ENCODE measurements at places on chromosomes 4 and X. TPM values are rescaled to one million over a fixed set of nuclear protein-coding genes. Genes with fewer than 3 reads are reported as not detected.

- DNase-seq: no peak
These were observed 119.7 kb upstream of the NWD2 start for GRCh38 chr4:37124800-37125199.

DNA sequence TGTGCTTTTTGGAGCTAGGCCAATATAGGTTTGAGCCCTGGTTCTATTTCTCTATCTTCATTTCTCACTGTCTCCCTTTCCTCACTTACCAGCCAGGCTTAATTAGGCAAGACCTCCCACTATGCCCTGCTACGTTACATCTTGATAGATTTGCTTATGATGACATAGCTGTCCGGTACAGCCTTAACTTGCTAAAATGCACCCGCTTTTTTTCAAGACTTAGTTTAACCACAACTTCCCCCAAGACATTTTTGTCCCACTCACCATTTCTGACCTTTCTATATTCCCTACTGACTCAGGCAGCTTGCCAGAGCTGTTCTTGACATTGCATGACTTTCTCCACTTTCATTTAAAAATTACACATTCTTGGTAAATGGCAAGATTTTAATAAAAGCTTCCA lies 152.6 kb downstream of the MID1 start:
- DNase-seq: no peak

DNA sequence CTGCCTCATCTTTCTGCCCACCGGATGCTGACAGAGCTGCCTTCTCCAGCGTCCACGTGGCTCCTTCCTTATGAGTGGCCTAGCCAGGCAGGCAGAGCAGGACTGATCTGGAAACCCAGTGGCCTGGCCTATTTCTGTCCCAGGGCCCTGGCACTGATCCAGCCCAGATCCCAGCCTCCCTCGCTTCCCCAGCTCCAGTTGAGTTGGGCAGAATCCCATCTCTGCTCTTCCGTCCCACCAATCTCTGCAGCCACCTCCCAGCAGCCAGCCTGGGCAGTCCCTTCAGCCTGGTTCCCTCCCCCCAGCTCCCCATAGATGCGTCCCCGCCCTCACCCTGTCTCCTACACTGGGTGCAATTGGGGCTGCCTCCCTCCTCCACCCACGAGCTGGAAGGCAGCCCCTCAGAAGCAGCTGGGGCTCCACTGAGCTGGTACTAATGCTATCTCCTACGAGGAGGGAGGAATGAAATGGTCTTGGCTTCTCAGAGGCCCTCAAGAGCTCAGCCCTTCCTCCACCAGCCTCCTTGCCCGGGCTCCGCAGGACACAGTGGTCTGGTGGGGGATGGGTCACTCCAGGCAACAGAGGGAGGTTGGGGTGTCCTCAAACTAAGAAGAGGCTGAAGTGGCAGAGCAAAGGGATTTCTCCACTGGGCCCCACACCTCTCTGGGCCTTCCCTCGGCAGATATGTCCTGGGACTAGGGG lies 94.2 kb downstream of the PJA1 start:
- DNase-seq: no peak

DNA sequence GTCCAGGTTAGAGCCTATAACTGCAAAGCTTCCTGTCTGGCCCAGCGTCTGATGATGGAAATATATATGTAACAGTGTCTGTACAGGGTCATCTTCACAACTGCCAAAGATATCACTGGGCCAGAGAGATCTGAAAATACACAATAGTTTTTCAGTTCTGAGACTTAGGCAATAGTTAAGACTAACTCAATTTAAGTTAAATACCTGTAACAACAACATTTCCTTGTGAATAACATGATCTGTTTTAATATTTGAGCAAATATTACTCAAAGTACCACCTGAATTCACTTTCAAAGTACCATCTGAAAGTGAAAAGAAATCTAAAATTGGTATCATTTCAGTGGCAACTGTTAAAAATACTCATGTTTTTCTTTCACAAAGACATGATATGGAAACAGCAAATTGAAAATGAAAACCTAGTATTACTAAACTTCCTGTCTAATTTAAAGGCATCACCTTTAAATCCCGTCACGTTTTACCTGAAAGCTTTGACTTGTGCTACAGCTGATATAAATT lies 9.6 kb downstream of the ZAR1 start:
- no peak for DNase-seq

GRCh38 chrX:111010111-111010510 lies 85.9 kb upstream of the PAK3 start:
- DNase-seq: no peak

GRCh38 chr4:155234206-155234605 lies 25.8 kb downstream of the NPY2R start:
- DNase-seq: no peak

DNA sequence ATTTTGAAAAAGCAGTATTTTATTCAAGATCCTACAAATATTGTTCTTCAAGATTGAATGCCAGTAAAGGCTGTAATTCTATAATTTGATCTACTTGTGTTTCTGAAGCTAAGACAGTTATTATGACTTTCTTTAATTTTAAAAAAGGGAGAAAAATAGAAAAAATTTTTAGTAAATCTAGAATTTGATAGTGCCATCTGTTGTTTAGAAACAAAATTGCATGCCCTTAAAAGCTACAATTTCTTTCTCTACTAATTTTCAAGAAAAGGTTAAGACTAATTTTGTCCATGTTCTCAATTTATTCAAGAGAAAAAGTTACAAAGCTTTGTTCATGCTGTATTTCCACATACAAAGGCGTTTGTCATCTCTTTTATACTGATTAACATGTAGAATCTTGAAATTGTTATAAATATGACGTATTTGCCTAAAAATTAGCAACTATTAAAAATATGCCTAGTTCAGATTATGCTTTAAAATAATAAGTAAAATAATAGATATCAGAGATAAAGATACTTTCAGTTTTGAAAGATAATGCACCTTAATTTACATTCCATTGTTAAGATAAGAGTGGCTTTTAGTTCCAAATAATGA lies 25.6 kb upstream of the MMRN1 start:
- no peak for DNase-seq

Gene BMX
- not detected for total RNA-seq
